ENCODE measurements at places on chromosomes 2 and 18. TPM values are rescaled to one million over a fixed set of nuclear protein-coding genes. Genes with fewer than 3 reads are reported as not detected.

The TUBA4B gene
- not detected for total RNA-seq

The SERPINB5 gene
- total RNA-seq, result not detected

The REG1A gene
- not detected for total RNA-seq

The RPRM gene
- not detected for total RNA-seq

The CTNNA2 gene
- not detected for total RNA-seq

The SPP2 gene
- not detected for total RNA-seq

The MC4R gene
- total RNA-seq, result not detected

The KCNJ3 gene
- total RNA-seq, result 0.51 TPM

The ME2 gene
- 29.1 TPM for total RNA-seq

The G6PC2 gene
- total RNA-seq, result not detected

The POTEI gene
- total RNA-seq, result 0.07 TPM

The DSC1 gene
- total RNA-seq, result not detected

The CNGA3 gene
- total RNA-seq, result not detected

The AOX1 gene
- total RNA-seq, result 2.0 TPM

DNA sequence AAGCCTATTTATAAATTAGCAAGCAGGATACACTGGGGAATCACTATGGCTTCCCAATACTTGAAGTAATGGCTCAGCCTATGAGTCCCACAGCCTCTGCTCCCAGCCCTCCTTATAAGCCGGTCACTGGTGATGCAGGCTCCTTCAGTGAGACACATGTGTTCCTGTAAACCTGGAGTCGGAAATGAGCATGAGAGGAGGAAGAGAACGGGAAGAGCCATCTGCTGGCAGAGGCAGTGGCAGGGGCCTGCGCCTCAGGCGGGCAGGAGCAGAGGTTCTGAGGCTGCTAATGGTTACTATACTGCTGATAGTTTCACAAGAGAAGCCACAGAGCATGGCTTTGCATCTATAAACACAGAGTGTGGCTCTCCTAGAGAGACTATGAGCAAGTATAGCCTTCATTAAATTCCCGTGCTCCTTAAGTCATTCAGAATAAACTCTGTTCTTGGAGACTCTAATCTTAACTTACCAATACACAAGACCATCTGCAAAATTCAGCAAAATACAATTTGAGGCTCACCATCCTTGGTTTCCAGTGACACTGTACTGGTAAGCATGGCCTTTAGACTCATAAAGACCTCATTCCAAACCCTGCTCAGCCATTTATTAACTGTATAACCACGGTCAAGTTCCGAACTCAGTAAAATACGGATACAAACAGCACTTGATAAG lies 63.3 kb downstream of the FBXO15 start:
- no peak overlapping the region for H3K27ac ChIP-seq
- H3K36me3 ChIP-seq, result no peaks in the 10 kb centered on the region
- DNase-seq, result no peak
- no peaks in the 10 kb centered on the region for H3K27me3 ChIP-seq

- peak overlapping the region; percentile 39 for H3K4me3 ChIP-seq
- no peaks in the 10 kb centered on the region for H3K36me3 ChIP-seq
- H3K27ac ChIP-seq, result peak overlapping the region; percentile 71
- H3K4me1 ChIP-seq, result peaks cover 72% of the 10 kb centered on the region
- no peak for DNase-seq
- H3K27me3 ChIP-seq, result no peaks in the 10 kb centered on the region
Observed at GRCh38 chr18:7601246-7601615, 34.1 kb downstream of the PTPRM start.

DNA sequence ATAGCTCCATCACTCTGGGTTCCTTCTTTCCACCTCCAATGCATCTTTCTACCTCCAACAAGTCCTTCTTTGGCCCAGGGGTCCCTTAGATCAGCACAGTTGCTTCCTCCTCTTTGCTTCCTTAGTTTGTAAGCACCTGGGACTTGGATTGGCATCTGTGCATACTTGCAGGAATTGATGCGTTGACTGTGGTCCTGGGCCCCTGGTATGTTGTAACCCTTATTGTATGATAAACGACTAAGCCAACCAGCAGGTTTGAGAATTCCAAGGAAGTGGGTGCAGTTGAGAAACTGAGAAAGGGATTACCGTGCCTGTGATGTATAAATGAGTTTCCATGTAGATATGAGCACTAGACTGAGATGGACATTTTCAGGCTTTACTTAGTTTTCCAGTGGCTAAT lies 55.9 kb downstream of the ARHGAP28 start:
- no peak overlapping the region for H3K4me3 ChIP-seq
- DNase-seq, result no peak
- H3K4me1 ChIP-seq, result peaks cover 43% of the 10 kb centered on the region
- no peaks in the 10 kb centered on the region for H3K27me3 ChIP-seq
- peak overlapping the region; percentile 56 for H3K27ac ChIP-seq

DNA sequence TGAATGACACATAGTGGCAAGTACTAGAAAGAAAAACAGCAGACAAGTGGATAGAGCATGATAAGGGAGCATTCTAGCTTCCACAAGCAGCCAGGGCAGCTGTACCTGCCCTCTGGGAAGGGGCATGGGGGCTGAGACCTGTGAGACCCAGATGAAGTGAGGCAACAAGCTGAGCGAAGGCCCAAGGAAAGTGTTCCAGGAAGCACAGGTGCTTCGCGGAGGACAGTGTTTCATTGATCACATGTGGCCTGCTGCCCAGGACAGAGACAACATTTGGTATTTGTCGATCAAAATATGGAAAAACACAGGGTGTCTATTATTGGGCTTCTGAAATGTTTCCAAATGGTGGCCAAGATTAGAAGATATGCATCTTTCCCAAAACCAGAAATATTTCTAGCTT lies 149.1 kb downstream of the ZNF516 start:
- DNase-seq, result no peak
- H3K36me3 ChIP-seq, result peaks cover under 1% of the 10 kb centered on the region
- peaks cover 9% of the 10 kb centered on the region for H3K4me1 ChIP-seq
- no peak overlapping the region for H3K27ac ChIP-seq
- no peak overlapping the region for H3K4me3 ChIP-seq
- peaks cover 4% of the 10 kb centered on the region for H3K27me3 ChIP-seq

- H3K27me3 ChIP-seq, result peaks cover 7% of the 10 kb centered on the region
- H3K4me3 ChIP-seq, result no peak overlapping the region
- no peaks in the 10 kb centered on the region for H3K4me1 ChIP-seq
Observed at GRCh38 chr2:2333076-2333475, 2.0 kb upstream of the MYT1L start.

GRCh38 chr2:136384531-136385303 lies 266.8 kb upstream of the CXCR4 start:
- H3K36me3 ChIP-seq, result no peaks in the 10 kb centered on the region
- peaks cover 10% of the 10 kb centered on the region for H3K27me3 ChIP-seq
- no peak for DNase-seq
- no peaks in the 10 kb centered on the region for H3K4me1 ChIP-seq

GRCh38 chr2:67002618-67003371 lies 394.3 kb upstream of the ETAA1 start:
- no peaks in the 10 kb centered on the region for H3K4me1 ChIP-seq
- DNase-seq, result no peak
- H3K27me3 ChIP-seq, result peaks cover 11% of the 10 kb centered on the region

DNA sequence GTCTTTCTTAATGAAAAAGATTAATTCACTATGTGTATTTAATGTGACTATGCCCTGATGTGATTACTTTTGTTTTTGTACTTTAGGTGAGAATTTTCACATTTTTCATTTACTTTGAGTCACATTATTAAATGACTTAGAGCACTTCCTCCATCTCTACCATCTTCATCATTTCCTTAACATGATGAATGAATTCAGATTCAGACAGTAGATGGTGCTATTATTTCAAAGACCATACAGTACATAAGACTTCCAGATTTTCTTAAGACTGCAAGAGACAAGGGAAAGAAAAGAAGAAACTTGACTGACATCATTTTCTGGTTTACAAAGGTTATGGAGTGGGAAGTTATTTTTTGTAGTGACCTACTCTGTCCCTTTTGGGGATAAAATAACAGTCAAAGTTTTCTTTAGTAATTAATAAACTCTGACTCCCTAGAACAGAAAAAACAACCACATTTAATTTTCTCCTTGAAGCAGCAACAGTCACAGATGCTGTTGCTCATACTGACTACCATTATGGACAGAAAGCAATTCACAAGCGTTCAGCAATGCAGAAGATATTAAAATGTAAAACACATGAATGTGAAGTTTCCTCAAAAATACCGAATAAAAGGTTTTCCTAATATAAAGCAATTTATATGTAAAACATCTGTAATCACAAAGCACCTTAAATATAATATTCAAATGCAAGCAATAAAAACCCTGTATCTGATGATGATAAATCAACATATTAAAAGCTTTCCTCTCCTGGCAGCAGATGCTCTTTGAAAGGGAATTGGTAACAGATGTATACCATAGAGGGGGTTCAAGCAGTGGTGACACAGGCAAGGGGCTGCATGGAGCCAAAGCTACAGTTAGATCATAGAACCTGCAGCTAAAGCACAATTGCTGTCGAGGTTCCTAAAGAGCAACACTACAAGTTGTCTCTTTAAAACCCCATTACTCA lies 1010.9 kb upstream of the NXPH2 start:
- peaks cover 11% of the 10 kb centered on the region for H3K27me3 ChIP-seq
- no peak overlapping the region for H3K27ac ChIP-seq
- H3K4me1 ChIP-seq, result no peaks in the 10 kb centered on the region
- DNase-seq, result no peak
- H3K36me3 ChIP-seq, result no peaks in the 10 kb centered on the region

- no peak for DNase-seq
- H3K4me3 ChIP-seq, result no peak overlapping the region
- H3K27ac ChIP-seq, result no peak overlapping the region
Observed at GRCh38 chr18:56165601-56166355, 472.6 kb downstream of the TXNL1 start.

DNA sequence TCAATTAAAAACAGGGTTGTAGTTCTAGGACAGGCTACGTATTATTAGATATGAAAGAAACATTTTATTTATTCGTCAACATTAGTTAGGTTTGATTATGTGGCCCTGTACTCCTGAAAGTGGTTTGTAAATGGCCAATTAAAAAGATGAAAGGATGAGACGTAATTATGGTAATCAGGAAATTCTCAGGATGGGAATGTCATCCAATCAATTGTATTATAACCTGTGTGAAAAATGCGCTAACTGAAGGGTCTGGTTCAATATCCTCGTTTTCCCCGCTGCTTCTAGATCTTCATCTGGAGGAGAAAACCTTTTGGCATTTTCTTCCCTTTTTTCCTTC lies 5.6 kb upstream of the C18orf32 start:
- H3K27ac ChIP-seq, result no peak overlapping the region
- H3K4me1 ChIP-seq, result peaks cover 40% of the 10 kb centered on the region
- DNase-seq, result no peak
- H3K27me3 ChIP-seq, result no peaks in the 10 kb centered on the region

- no peaks in the 10 kb centered on the region for H3K36me3 ChIP-seq
- peak overlapping the region; percentile 95 for H3K4me3 ChIP-seq
- DNase-seq, result no peak
- H3K27ac ChIP-seq, result peak overlapping the region; percentile 98
Observed at GRCh38 chr2:64525317-64525613, 1.1 kb downstream of the AFTPH start.

GRCh38 chr2:28958689-28959088 lies 22.4 kb upstream of the TOGARAM2 start:
- no peak for DNase-seq
- no peak overlapping the region for H3K27ac ChIP-seq
- H3K27me3 ChIP-seq, result no peaks in the 10 kb centered on the region
- H3K4me1 ChIP-seq, result peaks cover 13% of the 10 kb centered on the region
- no peak overlapping the region for H3K4me3 ChIP-seq

GRCh38 chr2:224982910-224983711 lies 59.2 kb downstream of the DOCK10 start:
- H3K36me3 ChIP-seq, result no peaks in the 10 kb centered on the region
- peak overlapping the region; percentile 97 for H3K27ac ChIP-seq
- H3K4me1 ChIP-seq, result peaks cover 35% of the 10 kb centered on the region

- DNase-seq, result no peak
- H3K27me3 ChIP-seq, result no peaks in the 10 kb centered on the region
- H3K4me3 ChIP-seq, result no peak overlapping the region
- H3K36me3 ChIP-seq, result no peaks in the 10 kb centered on the region
- no peak overlapping the region for H3K27ac ChIP-seq
Observed at GRCh38 chr2:164842624-164842966, 972 bp upstream of the COBLL1 start.

- DNase-seq, result no peak
- no peak overlapping the region for H3K4me3 ChIP-seq
- peaks cover 18% of the 10 kb centered on the region for H3K4me1 ChIP-seq
- no peak overlapping the region for H3K27ac ChIP-seq
Observed at GRCh38 chr2:64457524-64457923, 3.6 kb downstream of the LGALSL start.

DNA sequence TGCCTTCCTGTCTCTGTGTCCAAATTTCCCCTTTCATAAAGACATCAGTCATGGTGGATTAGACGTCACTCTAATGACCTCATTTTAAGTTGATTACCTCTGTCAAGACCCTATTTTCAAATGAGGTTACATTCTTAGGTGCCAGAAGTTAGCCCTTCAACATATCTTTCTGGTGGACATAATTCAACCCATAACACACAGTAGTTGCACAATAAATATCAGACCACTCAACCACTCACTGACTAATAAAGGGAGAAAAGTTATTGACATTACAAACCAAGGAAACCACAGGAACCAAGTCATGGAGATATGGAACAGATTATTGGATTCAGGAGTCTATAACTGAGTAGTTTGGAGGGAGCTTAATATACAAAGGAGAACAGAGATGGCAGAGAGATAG lies 377.4 kb upstream of the ACVR2A start:
- H3K27me3 ChIP-seq, result no peaks in the 10 kb centered on the region
- no peak for DNase-seq
- no peaks in the 10 kb centered on the region for H3K36me3 ChIP-seq

DNA sequence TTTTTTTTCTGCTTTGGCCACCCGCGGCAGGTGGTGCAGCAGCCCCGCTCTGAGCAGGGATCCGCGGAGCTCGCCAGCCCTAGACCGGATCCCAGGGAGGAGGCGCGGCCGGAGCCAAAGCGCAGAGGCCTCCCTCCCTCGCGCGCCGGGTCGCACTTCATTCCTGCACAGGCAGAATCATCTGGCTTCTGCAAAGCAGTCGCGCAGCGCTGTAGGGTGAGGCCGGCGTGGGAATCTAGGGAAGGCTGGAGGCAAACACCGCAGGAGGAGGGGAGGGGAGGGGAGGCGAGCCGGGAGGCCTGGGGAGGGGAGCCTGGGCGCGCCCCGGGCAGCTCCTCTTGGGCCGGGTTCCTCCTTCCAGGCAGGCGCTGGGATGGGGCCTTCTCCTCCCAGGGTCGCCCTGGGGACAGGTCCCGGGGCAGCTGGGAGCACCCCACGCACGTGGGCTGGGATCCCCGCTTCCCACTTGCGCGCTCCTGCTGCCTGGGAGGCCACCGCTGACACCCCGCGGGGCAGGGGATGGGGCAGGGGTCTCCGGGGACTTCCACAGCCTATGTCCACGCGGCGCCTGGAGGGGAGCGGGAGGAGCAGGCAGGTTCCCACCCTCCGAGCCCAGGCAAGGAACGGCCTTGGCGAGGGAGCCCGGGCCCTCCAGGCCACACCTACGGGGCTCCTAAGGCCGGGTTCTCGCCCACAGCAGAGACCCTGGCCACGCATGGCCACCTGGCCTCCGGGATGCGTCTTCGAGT lies 45.0 kb downstream of the MBP start:
- H3K4me3 ChIP-seq, result peak overlapping the region; percentile 76
- no peak for DNase-seq
- H3K27me3 ChIP-seq, result no peaks in the 10 kb centered on the region
- H3K27ac ChIP-seq, result peak overlapping the region; percentile 80

GRCh38 chr18:58541789-58542425 lies 87.0 kb downstream of the ALPK2 start:
- H3K27ac ChIP-seq, result peak overlapping the region; percentile 95
- H3K4me1 ChIP-seq, result peaks cover 80% of the 10 kb centered on the region
- peaks cover 16% of the 10 kb centered on the region for H3K36me3 ChIP-seq
- no peaks in the 10 kb centered on the region for H3K27me3 ChIP-seq

GRCh38 chr2:219500135-219500534 lies 1.4 kb downstream of the GMPPA start:
- peaks cover 12% of the 10 kb centered on the region for H3K36me3 ChIP-seq
- no peaks in the 10 kb centered on the region for H3K27me3 ChIP-seq
- H3K4me1 ChIP-seq, result peaks cover 54% of the 10 kb centered on the region
- peak overlapping the region; percentile 82 for H3K27ac ChIP-seq
- H3K4me3 ChIP-seq, result peak overlapping the region; percentile 88
- DNase-seq, result no peak

All from chondrocyte (in vitro differentiated cells).